ENCODE measurements at places on chromosomes 16 and 17. TPM values are rescaled to one million over a fixed set of nuclear protein-coding genes. Genes with fewer than 3 reads are reported as not detected.
A peak's percentile ranks its signal among the peaks of the same experiment; 100 is the strongest.

The SUPT4H1 gene
- 50.0 TPM for total RNA-seq

The KRT12 gene
- total RNA-seq = not detected

The TXNDC17 gene
- total RNA-seq = 98.0 TPM

The LITAFD gene
- total RNA-seq = not detected

The MT1A gene
- total RNA-seq = 30.0 TPM

The CCL14 gene
- 13.0 TPM for total RNA-seq

GRCh38 chr16:77212741-77213541 lies 13.7 kb downstream of the SYCE1L start:
- H3K27ac ChIP-seq = peak overlapping the region; percentile 3
- H3K27me3 ChIP-seq = no peaks in the 10 kb centered on the region
- H3K36me3 ChIP-seq = no peaks in the 10 kb centered on the region
- DNase-seq = peak; percentile 61
- H3K4me3 ChIP-seq = peak overlapping the region; percentile 43

- peak overlapping the region; percentile 24 for H3K27ac ChIP-seq
- no peak overlapping the region for H3K4me3 ChIP-seq
- H3K36me3 ChIP-seq = no peaks in the 10 kb centered on the region
- H3K27me3 ChIP-seq = no peaks in the 10 kb centered on the region
- H3K4me1 ChIP-seq = no peaks in the 10 kb centered on the region
- DNase-seq = no peak
These were observed 71.5 kb downstream of the WWP2 start for GRCh38 chr16:69833357-69834282.

- H3K27me3 ChIP-seq = no peaks in the 10 kb centered on the region
- no peak overlapping the region for H3K27ac ChIP-seq
- H3K4me3 ChIP-seq = no peak overlapping the region
These were observed 335.1 kb downstream of the GRIN2A start for GRCh38 chr16:9847146-9847545.
